ENCODE measurements at places on chromosomes 11 and 22.

GRCh38 chr22:46169628-46170027, 19.3 kb downstream of the PPARA start:
- DNase-seq, result no peak

DNA sequence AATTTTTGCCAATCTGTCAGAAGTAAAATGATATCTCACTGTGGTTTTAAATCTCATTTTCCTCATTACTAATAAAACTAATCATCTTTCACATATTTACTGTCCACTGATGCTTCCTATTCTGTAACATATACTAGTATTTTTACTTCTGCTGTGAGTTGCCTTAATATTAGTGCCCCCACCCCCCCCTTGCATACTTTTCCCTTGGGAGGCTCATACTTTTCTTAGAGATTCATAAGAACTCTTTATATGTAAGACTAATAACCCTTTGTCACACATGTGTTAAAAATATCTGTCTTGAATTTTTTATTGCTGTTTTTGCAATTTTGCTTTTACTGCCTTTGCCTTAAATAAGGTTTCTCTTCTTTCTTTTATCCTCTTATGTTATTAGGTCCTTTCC, 87.2 kb downstream of the PHF21A start:
- DNase-seq, result no peak

- DNase-seq, result no peak
Observed at GRCh38 chr11:99766811-99767210, 746.1 kb downstream of the CNTN5 start.

DNA sequence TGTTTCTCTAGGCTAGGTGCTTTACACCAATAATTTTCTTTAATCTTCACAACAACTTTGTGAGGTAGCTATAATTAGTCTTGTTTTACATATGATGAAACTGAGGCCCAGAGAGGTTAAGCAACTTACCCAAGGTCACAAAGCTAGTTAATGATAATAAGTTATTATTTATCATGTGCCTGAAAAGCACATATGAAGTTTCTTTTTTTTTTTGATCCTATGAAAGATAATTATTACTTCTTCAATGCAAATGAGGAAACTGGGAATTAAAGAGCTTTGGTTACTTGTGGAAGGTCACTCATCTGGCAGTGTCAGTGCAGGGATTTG, 22.8 kb downstream of the STIM1 start:
- DNase-seq, result no peak

GRCh38 chr11:108895579-108896480, 231.0 kb downstream of the DDX10 start:
- DNase-seq, result no peak

DNA sequence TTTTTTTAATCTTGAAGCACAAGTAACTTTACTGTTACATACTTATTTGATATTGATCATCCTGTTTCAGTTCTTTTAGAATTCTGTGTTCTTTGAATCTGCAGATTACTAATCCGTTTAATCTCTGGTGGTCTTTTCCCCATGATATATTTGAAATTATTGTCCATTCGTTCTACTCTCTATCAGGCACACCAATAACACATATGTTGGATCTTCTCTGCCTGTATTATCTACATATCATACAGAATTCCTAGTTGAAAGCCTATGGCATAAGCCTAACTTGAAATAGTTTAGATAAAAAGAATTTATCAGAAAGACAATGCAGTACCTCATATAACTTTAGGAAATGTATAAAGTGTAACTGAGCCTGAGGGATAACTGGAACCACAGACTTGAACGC, 32.6 kb downstream of the STK33 start:
- no peak for DNase-seq

DNA sequence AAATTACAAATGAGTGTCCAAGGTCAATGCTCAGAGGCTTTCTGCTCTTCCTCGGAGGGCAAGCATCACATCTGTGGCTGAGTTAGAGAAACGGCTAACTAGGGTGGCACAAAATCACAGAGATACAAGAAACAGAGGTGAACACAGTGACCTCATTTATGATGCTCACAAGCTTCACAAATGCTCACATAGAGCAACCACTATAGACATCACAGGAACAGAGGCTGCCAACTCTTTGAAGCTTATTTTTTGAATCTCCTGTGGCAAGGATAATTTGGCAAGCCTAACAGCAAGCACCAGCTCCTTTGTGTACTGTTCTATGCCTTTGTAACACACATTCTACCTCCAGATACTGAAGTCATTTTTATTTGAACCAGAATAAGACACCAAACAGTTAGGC, 416.5 kb upstream of the DDI1 start:
- DNase-seq, result no peak

- DNase-seq, result no peak
Observed at GRCh38 chr11:126829716-126830115, 170.9 kb downstream of the KIRREL3 start.

All from naive thymus-derived CD4-positive, alpha-beta T cell (primary cell).